DMS79 (cell line): ENCODE measurements at places on chromosomes 16 and 17.

DNA sequence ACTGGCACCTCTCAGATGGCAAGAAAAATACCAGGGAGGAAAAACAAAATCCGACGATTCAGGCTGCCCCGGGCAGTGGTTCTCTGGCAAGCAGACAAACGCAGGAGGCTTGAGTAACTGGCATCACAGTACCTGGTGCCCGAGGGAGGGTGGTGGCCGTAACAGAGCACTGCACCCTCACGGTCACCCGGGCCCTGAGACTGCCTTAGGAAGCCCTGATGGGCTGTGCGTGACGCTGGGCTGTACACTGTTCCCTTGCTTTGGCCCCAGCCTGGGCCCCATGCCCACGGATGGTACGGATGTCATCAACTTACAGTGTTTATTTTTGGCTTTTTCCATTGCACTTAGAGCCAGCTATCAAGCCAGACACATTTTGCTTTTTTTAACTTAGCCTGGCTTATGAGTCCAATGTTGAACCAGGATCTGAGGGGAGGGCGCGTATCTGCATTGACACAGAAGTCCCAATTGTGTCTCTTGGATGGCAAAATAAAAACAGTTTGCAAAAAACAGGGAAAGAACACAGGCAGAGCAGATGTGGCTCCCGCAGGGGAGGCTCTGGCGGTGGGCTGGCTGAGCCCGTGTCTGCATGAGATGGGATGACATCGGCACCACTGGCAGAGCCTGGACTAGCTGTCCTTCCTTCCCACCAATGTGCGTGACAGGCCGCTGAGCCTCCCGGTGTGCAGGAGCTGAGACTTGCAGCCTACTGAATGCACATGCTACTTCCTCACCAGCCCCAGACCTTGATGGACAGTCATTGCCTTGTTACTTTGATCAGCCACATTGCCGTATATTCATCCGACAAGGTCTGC, 287.7 kb downstream of the FOXL1 start:
- no peak for DNase-seq

DNA sequence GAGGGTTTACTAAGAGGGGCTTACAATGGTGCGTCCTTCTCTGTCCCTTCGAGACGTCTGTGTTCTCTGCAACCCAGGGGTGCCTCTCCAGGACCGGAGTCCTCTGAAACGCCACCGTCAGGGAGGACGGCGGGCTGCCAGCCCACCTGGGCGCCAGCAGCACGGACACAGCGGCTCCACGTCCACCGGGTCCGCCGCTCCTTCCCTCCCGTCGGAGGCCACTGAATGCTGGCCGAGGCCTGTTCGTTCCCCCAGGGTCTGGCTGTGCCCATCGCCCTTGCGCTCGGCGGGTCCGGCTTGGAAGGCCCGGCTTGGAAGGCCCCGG, 403 bp downstream of the TEPSIN start:
- DNase-seq = no peak

DNA sequence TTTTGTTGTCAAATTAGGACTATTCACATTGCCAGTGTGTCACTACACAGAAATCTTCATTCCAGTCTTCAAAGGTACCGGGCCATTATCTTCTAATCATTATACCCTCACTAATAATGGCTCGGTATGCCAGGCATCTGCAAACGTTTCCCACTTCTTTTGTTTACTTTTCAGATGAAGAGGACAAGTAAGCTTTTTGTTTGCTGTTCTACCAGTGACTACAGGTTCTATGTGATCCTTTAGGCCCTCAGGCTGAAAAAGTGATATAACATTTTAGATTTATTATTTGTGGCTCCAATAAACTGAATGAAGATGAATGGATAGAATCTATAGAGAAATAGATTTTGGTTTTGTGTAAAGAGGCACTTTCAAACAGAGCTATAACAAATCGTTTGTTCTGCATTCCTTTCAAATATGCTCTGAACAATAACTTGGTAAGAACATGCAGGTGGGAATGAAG, 403 bp upstream of the KRTAP3-1 start:
- peak; percentile 9 for DNase-seq

- no peak for DNase-seq
These were observed 16.3 kb upstream of the PNPO start for GRCh38 chr17:47924785-47925677.

DNA sequence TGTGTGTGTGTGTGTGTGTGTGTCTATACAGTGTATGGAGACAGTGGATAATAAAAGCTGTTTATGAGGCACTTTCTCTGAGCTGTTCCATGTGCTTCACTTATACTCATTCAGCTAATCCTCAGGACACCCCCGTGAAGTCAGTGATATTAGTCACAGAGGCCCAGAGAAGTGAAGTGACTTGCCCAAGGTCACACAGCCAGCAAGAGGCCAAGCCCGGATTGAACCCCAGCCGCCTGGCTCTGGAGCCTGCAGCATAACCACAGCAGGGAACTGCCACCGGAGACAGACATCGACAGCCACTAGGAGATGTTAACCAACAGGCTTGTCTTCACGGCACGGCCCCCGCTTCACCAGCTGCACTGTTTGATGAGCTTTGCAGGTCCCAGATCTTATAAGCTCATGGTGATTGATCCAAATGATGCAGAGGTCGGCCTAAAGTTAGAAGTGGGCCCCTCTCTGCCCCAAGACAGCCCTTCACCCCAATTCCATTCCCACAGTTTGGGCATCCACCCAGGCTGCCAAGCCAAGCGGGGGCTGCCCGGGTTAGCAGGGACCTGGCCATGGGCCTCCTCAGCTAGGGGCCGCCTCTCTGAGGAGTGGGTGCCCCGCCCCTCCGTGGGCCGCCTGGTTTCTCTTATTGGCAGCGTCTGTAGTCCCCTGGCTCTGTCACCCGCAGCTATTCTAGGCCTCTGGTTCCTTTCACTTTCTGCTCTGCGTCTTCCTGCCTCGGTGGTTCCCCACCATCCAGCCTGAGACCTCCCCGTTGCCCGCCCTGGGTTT, 30.9 kb downstream of the SOCS1 start:
- DNase-seq = no peak

GRCh38 chr17:39863918-39864746, at the start of gene IKZF3:
TSS of gene IKZF3 (minus strand) at chr17:39864312. CDS start at chr17:39864126, 186 bp downstream.
- peak; percentile 73 for DNase-seq

DNA sequence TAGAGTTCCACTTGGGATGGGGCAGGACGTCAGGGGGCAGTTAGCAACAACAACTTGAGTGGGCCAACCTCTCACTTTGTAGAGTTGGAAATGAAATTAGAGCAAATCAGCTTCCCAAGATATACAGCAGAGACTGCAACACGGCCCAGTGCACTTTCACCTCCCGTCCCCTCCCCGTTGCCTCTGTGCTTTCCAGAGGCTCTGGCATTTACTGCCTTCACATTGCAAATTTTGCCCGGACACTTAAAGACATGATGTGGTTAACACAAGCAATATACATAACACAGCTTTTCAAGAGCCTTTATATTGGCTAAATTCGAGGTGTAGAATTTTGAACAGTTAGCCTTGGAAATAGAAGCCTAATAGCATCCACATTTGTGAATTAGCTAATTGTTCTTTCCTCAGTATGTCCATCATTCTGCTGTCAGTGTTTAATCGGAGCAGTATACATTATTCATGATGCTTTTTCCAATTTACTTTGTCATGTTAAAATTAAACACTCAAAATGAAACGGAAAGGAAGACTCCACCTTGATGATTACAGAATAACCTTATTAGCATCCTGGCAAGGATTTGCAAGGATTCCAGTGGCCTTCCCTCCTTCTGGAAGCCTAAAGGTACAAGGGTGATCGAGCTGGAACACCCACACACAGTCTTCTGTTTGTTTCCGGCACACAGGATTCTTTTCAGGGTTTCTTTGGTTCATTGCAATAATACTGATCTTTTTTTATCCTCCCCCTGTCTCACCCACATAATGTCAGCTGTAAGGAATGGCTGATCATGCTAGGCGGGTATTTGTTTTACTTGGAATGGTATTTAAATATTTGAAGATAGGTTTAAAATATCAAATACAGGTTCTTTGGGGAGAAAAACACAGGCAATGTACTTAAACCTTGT, 190.9 kb upstream of the CACNG5 start:
- DNase-seq = no peak

DNA sequence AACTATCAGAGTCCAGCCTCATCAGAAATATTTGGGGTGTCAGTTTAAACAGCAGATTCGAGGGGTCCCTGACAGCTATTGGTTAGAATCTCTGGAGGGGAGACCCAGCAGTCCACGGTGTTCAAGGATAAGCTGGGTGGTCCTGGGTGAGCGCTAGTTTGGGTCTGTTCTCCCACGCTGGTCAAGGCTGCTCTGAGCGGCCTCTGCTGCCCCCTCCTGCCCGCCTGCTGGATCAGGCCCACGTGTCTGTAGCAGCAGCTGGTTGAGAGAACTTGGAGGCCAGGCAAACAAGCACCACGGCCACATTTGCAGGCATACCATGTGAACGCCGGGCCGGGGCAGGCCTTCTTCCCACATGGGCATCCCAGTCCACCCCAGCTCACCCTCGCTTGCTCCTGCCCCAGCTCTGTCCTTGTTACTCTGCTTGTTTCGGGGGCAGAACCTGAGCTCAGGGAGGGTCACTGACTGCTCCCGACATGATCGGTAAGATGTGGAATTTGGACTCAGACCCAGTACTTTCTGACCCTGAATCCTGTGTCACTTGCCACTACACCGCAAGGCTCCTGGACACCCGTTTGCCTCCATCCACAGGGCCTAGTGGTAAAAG, 7.4 kb downstream of the FOXF1 start:
- no peak for DNase-seq

DNA sequence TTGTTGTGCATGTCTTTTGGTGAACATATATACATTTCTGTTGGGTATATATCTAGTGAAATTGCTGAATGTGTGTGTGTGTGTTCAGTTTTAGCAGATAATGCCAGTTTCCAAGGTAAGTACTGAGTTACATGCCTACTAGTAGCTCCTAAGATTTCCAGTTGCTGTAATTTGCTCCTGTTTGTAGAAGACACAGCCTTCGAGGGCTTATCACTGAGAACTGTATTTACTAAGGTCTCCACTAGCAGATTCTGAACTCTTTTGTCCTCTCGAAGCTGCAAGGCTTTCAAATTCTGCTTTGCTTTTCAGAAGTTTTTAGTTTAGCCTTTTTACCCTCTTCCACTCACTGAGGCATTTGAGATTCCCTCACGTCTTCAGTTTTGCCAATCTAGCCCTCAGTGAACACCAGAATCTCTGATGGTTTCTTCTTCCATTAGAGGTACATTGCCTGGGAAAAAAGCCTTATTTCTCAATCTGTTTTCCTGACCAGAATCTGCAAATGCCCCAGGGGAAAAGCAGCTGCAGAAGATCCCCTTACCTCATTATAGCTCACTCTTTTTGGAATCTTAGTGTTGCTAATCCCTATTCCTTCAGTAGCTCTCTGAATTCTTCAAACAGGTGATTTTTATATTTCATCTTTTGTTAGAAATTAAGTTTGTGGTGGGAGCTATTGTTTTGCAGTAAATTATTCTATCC, 52.9 kb downstream of the NF1 start:
- DNase-seq = no peak

DNA sequence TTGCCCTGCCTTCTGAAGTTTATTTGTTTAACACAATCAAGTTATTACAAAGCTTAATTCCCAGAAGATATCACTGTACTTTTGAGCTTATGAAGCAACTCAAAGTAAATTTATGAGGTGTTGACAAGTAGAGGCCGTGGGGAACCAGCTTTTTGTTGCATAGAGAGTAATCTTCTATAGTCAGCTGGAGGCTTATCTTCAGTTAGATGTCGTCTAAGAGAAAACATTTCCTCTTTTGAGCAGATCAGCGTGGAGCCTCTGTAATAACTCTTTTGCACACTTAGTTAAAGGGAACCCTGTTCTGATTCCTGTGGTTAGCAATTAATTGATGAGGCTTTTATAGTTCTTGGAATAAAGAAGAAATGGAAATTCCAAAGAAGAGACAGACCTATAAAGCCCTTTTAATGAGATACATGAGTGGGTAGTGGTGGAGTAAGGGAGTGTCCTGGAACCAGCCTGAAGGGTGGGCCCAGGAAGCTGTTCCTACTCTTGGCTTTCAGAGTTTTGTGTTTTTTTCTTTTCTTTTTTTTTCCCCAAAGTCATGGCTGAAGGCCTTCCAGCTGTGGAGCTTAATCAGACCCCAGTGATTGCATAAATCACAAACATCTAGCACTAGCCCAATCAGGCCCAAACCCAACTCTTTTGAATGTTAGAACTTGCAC, 28.9 kb upstream of the MAP3K14 start:
- DNase-seq = no peak
